ENCODE measurements at places on chromosomes 6 and 20.

DNA sequence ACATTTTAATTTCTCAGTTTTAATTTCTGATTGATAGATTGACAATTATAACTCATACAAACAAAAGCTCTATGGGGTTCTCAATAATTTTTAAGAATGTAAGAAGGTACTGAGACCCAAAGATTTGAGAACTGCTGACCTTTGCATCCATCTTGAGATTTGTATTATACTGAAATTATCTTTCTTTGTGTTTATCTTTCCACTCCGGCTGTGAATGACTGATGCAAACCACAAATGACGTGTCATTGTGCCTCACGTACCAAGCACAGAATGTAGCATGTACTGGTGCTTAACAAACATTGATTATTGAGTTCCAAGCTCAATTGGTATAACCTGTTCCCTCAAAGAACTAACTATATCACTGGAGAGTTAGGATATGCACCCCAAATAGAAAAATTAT is 152.1 kb upstream of the SMLR1 start:
- DNase-seq = no peak

DNA sequence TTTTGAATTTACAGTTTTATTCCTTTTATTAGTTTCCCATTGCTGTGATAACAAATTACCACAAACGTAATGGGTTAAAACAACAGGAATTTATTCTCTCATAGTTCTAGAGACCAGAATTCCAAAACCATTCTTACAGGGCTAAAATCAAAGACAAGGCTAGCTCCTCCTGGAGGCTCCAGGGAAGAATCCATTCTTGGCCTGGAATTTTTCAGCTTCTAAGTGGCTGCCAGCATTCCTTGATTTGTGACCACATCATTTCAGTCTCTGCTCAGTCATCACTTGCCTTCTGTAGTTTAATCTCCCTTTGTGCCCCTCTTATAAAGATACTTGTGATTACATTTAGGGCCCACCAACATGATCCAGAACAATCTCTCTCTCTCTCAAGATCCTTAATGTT is 897 bp upstream of the SEL1L2 start:
- no peak for DNase-seq

DNA sequence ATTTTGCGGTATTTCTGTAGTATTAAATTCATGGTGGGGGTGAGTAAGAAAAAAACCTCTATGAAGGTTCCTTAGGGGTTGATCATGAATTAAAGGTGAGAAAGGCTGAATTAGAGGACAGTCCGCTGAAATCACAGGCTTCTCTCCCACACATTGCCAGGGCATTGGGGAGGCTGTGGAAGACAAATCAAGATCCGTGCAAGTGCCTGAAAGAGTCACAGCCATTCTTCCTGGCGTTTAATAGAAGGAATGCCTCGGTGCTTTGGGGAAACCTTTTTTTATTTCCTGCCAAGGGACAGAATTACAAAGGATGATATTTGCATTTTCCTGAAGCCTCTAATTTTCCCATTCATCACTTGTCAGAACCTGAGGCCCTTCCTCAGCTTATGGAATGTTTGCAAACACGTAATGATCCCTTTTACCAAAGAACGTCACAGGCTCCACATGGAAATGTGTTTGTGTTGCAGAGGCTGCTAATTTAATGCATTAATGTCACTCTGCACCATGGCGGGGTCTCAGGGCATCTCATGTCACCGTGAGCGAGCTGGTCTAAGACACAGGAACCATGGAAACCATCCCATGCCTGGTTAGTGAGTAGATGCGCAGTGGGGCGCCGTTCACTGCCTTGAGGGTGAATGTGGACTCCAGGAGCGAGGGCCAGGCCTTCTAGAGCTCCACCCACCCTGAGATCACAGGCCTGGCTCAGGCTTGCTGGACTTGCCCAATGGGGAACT is 185.9 kb upstream of the SULF2 start:
- DNase-seq = no peak

DNA sequence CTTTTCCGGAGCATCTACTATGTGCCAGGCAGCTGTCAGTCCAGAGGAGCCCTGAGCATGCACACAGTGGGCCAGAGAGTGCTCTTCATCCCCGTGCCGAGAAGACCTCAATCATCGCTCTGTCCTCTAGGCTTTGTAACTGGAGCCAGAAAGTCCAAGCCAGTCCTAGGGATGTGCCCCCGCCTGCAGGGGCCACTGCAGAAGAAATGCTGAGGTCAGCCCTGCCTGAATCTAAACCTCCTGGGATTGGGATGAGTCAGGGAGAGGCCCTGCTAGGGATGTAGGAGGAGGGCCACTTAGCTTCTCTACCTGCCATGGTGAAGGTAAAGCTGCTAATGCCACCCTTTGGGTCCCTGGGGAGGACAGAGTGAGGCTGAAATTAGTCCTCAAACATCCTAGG is 146.8 kb downstream of the CDC5L start:
- peak; percentile 33 for DNase-seq

DNA sequence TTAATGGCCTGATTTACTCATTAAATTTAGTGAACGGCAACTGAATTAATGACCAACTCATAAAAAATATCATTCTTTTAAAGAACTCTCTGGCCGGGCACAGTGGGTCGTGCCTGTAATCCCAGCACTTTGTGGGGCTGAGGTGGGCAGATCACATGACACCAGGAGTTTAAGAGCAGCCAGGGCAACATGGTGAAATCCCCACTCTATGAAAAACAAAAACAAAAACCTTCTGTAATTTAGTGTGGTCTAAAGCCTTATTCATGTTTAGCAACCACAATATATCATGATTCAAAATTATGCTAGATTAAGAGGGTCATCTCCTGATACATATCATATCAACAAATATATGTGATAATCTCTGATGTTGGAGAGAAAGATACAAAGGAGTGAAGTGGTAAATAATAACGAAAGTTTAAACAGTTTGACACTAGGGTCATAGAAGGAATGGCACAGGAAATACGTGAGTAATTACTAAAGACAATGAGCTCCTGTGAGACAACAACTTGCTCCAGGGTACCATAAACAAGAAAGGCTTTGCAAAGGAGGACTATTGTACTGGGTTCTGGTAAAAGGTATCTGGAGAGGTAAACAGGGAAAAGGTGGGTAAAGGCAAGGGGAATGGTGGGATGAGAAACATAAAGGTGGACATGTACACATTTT is 5.7 kb downstream of the ELOVL4 start:
- no peak for DNase-seq

GRCh38 chr20:35319192-35319870 is 27.1 kb upstream of the FAM83C start:
- no peak for DNase-seq

- DNase-seq = no peak
Observed at GRCh38 chr6:158958504-158959386, 41.3 kb downstream of the RSPH3 start.

DNA sequence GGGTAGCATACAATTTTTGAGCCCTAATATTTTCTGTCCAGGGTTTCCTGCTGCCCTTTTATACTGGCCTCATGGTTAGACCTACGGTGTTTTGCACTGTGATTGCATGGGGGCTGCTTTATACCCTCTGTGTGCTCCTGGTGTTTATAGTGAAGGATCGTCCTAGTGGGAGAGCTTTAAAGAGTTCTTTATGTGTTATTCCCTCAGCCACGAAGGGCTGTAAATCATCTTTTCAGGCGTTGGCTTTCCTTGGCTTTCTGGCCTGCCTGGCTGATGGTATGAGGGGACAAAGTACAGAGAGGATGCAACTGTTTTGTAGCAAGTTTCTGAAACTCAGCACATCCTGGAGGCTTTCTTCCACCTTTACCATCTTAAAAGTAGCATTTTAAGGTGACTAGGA is 464.3 kb downstream of the EPM2A start:
- no peak for DNase-seq

GRCh38 chr6:499617-500016 is 108.1 kb downstream of the IRF4 start:
- no peak for DNase-seq

GRCh38 chr6:160750276-160750689 is 48.2 kb downstream of the PLG start:
- peak; percentile 76 for DNase-seq

- no peak for DNase-seq
Observed at GRCh38 chr6:37638414-37639341, 59.0 kb downstream of the MDGA1 start.

Data from H1 (cell line).